Foreskin keratinocyte (primary cell): ENCODE measurements at places on chromosomes 3 and 15. TPM values are rescaled to one million over a fixed set of nuclear protein-coding genes. Genes with fewer than 3 reads are reported as not detected.

DNA sequence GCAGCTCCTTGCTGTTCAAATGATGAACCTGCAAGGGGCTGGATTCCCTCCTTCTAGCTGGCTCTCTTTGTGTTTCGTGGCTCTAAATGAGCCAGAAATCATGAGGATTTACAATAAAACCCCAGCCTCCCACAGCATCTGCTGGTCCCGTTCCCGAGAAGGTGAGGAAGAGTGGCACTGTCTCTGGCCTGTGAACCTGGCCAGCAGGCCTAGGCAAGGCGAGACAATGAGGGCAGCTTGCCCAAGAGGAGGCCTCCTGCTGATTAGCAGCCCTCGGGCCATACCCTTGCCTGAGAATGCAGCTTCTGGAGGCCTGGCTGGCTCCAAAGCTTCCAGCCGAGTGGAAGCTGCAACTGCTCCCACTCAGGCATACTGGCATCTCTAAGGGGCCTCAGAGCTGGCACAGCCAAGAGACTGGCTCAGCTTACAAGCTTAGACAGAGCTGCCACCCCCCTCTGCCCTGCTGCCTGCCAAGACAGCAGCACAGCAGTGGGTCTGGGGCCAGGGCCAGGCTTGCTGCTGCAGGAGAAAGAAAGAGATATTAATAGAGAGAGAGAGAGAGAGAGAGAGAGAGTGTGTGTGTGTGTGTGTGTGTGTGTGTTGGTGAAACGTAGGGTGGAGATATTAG lies 76.5 kb downstream of the HMG20A start:
- no peak for DNase-seq

GRCh38 chr3:197836244-197836643 lies 45.2 kb downstream of the LRCH3 start:
- DNase-seq = no peak

GRCh38 chr3:44939581-44940036 lies 36.4 kb downstream of the ZDHHC3 start:
- no peak for DNase-seq

DNA sequence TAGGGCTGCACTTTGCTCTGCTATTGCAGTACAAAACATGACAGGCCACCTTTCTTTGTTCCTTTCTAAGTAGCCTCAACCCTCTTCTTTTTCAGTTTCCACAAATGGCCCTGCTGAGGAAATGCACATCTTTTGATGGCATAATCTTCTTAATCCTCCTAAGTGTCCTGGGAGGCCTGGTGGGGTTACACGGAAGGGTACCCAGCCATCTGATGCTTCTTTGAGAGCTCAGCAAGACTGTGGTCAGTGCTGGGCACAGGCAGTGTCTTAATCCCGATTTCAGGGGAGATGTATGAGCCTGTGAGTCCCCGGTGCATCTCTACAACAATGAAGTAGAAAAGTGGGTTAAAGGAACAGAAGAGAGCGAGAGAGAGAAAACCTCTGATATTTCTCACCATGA lies 404.8 kb downstream of the GRM7 start:
- DNase-seq = no peak

- DNase-seq = peak; percentile 75
Observed at GRCh38 chr3:17605032-17605431, 137.4 kb downstream of the TBC1D5 start.

DNA sequence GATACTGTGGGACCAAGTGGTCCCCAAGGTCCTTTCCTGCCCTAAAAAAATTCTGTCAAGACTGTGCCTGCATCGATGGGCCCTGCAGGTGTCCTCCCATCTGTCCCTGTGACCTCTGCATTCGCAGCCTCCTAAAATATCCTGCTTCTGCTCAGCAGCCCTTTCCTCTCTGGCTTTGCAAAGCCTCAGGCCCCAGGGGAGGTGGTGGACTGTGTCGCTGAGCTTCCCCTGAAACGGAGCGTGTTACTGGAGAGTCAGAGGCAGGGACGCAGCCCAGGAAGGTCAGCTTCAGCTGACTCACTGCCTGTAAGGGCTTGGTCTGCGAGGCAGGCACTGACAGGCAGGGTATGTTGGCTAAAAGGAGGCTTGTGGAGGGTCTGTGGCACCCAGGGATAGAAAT lies 110.0 kb downstream of the RAB11A start:
- peak; percentile 45 for DNase-seq

The CPA3 gene
- not detected in 2 replicates for total RNA-seq

GRCh38 chr3:122377975-122378374 lies 5.1 kb downstream of the MIX23 start:
- DNase-seq = no peak

The SOX2 gene
- total RNA-seq = 0.07 and 0.32 TPM in 2 replicates

The SLC27A2 gene
- 0.07 and 0.11 TPM in 2 replicates for total RNA-seq

GRCh38 chr15:27757052-27757451 lies 342.1 kb downstream of the OCA2 start:
- DNase-seq = no peak

The BDH1 gene
- 19.9 and 27.8 TPM in 2 replicates for total RNA-seq

GRCh38 chr15:62727501-62727900 lies 315.0 kb upstream of the TPM1 start:
- no peak for DNase-seq

GRCh38 chr3:175413926-175414325 lies 554.8 kb downstream of the NAALADL2 start:
- no peak for DNase-seq

DNA sequence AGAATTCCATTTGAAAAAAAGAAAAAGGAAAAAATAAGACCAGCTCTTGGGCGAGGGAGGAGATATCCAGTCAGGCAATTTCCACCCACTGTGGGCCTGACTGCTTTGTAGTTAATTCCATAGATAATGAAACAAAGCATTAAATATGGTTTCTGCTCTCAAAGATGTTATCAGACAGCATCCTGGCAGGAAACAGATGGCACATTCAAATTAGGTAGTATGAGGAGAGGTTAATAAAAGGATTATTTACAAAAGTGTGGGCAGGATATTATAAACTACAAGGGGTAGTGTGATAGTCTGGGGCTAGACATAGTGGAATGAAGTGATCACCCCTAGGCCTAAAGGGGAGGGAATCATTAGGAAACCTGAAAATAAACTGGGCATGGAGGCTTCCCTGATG lies 193.2 kb downstream of the CLSTN2 start:
- DNase-seq = no peak

- DNase-seq = no peak
Observed at GRCh38 chr15:66827039-66827697, 125.1 kb downstream of the SMAD6 start.

The CHRNA7 gene
- total RNA-seq = 0.48 and 0.53 TPM in 2 replicates

The XCR1 gene
- not detected in 2 replicates for total RNA-seq

GRCh38 chr3:41522612-41523011 lies 323.3 kb downstream of the CTNNB1 start:
- no peak for DNase-seq

DNA sequence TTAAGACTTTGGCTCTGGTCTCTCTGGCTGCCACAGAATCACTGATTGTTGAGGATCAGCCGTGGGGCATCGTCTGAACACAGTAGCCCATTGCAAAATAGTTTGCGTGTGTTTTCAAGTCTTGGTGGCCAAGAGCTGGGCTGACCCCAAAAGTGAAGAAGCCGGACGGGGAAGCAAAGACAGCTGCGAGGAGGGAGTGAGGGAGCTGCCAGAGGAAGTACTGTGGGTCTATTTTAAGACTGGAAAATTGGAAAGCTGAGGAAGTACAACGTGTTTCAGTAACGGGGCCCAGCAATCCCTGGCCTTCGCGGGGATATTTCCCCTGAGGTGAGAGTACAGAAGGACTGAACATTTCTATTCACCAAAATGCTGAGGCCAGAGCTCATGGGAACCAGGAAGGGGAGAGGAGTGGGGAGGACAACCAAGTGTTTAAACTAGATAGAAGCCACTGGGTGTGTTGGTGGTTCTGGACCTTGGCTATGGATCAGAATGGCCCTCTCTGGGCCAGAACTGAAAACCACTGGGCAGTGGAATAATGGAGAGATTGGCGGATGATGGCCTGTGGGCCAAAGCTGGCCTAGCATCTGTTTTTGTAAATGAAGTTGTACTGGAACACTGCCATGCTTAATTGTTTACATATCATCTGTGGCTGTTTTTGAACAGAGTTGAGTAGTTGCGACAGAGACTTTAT lies 34.1 kb upstream of the LIMD1 start:
- DNase-seq = no peak

- DNase-seq = peak; percentile 33
Observed at GRCh38 chr3:185896636-185897035, 41.2 kb downstream of the TRA2B start.
